Testis (tissue), 5 donors: ENCODE measurements at places on chromosomes 6 and 20. TPM values are rescaled to one million over a fixed set of nuclear protein-coding genes. Genes with fewer than 3 reads are reported as not detected.

DNA sequence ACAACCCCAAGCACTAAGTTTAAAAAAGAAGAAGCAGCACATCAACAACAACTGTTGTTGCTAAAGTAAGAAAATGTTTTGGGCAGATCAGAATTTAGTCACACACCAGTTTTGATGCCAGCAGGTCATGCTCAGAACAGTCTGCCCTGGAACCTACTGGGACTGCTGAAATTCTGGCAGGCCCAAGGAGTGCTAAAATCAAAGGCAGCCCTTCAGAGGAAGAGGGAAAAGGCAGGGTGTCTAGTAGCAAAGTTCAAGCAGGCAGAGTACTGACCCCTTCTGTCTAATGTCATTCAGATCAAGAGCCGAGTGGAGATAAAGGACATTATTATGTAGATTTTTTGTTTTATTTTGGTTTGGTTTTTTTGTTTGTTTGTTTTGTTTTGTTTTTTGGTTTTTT, 96.6 kb upstream of the LOC128125822 start:
- H3K27me3 ChIP-seq = no peaks in the 10 kb centered on the region
- no peaks in the 10 kb centered on the region for H3K36me3 ChIP-seq
- no peak for DNase-seq
- H3K4me3 ChIP-seq = no peak overlapping the region

DNA sequence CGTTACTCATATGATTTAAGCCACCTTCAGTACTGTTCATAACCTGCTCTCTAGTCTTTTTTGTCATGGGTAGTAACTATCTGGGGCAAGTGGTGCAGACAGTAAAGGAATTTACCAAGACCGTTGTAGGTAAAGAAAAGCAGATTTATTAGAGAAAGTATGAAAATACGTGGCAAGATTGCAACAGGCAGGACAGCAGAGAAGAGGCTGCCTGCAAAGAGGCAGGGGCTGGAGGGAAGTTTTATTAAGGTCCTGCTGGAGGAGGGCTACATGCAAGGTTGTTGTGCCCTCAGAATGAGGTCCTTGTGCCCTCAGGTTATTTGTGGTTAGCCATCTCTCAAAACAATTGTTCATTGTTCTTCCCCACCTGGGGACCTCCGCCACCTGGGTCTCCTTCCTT, 444.3 kb downstream of the BCKDHB start:
- no peaks in the 10 kb centered on the region for H3K36me3 ChIP-seq
- H3K4me1 ChIP-seq = no peaks in the 10 kb centered on the region
- H3K4me3 ChIP-seq = no peak overlapping the region
- no peak overlapping the region for H3K27ac ChIP-seq

DNA sequence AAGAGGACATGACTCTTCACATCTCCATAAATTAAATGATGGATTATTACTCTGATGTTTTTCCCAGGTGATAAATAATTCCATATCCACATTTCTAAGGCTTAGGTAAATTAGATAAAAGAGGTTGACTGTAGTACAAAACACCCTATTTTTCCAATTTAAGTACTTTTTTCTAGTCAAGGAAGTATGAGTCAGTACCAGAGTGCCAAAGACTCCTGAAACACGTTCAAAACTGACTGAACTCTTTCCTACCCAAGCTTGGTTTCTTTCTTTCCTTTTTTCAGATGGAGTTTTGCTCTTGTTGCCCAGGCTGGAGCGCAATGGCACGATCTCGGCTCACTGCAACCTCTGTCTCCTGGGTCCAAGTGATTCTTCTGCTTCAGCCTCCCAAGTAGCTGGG, 85.0 kb downstream of the DOK5 start:
- no peaks in the 10 kb centered on the region for H3K4me1 ChIP-seq
- H3K27ac ChIP-seq = no peak overlapping the region
- no peaks in the 10 kb centered on the region for H3K36me3 ChIP-seq

DNA sequence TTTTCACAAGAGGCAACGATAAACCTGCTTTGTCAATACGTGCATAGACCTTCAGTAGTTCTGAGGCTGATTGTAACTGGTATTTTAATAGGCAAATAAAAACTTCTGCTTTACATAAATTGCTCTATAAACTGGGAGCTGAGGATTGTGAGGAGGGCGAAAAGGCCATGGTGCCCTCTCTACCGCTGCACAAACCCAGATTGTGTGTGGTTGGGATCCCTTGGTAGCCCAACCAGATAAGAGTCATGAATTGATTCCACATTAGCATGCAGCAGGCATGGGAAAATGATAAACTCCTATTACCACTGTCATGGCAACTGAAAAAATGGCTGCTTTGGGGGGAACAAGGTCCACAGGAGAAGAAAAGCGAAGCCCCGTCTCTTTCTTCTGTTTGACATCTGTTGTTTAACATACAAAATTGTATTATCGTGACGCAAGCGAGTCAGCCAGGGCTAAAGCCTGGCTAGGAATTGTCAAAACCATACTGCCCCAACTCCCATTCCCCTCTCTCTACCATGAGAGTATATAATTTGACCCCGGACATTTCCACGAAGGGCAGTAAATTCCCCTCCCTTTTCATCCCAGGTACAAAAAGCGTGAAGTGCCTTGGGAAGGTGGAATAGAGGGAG, 157.8 kb upstream of the SALL4 start:
- H3K27ac ChIP-seq = no peak overlapping the region
- no peaks in the 10 kb centered on the region for H3K36me3 ChIP-seq
- H3K4me3 ChIP-seq = no peak overlapping the region

- H3K27ac ChIP-seq = peak overlapping the region; percentile 50
- no peaks in the 10 kb centered on the region for H3K27me3 ChIP-seq
- H3K36me3 ChIP-seq = no peaks in the 10 kb centered on the region
These were observed 21.3 kb downstream of the TNXB start for GRCh38 chr6:32087574-32088486.

DNA sequence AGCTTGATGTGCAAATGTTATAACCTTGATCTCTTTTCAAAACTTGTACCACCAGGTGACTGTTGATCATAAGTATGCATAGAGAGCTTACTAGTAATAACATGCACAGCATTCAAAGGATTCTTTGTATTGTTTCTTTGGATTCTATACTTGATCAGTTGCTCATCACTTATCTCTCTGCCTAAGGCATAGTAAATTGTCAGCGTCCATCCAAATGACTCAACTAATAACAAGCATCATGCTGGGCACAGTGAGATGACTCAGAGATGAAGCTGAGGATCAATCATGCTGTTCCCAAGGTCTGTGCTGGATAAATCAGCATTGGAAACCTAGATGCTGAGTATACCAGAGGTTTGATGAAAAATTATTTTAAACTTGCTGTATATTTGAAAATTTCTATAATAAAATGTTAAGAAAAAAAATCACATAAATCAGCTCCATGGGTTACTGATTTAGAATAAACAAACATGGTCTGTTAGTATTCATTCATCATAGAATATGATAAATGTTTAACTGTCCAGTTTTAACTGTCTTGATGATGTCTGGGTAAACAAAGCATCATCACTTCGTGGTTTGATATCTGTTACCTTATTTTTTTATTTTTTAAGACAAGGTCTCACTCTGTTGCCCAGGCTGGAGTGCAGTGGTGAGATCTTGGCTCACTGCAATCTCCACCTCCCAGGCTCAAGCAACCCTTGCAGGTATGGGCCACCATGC, 45.6 kb upstream of the SGK1 start:
- H3K27me3 ChIP-seq = no peaks in the 10 kb centered on the region
- no peak for DNase-seq
- no peaks in the 10 kb centered on the region for H3K36me3 ChIP-seq
- H3K4me1 ChIP-seq = no peaks in the 10 kb centered on the region
- H3K4me3 ChIP-seq = no peak overlapping the region

- no peak overlapping the region for H3K27ac ChIP-seq
- DNase-seq = no peak
- H3K4me3 ChIP-seq = no peak overlapping the region
- no peaks in the 10 kb centered on the region for H3K27me3 ChIP-seq
These were observed 14.7 kb upstream of the RBBP8NL start for GRCh38 chr20:62441987-62442539.

DNA sequence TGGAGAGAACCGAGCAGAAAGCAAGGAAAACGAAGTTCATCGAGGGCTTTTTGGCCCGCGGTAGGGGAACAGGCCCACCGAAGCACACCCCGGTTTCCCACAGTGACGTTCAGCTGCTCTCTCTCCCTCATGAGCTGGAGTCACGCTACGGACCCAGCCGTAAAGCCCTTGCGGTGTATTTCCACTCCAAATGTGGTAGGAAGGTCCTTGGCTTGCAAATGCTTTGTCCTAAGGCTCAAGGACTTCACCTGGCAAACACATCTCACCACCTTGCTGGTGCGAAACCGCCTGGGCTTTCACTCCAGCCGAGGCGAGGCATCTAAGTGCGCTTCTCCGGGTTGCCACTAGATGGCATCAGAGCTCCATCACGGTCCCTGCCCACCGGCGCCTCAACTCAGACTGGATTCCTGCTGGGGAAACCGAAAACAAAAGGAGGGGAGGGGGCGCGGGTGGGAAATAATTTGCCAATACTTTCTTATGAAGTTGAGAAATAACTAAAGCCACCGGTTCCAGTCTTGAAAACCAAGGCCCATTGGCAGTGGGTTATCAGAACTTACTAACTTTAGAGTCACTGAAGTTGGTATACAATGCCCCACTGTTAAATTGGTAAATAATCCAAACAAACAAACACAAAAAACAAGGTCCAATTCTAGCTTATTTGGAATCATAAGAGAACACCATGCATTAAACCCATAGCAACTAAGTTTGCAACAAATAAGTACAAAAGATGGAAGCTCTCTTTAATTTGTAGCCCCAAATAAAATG, 13.4 kb upstream of the FOXC1 start:
- H3K4me3 ChIP-seq = no peak overlapping the region
- H3K4me1 ChIP-seq = no peaks in the 10 kb centered on the region
- H3K36me3 ChIP-seq = no peaks in the 10 kb centered on the region

DNA sequence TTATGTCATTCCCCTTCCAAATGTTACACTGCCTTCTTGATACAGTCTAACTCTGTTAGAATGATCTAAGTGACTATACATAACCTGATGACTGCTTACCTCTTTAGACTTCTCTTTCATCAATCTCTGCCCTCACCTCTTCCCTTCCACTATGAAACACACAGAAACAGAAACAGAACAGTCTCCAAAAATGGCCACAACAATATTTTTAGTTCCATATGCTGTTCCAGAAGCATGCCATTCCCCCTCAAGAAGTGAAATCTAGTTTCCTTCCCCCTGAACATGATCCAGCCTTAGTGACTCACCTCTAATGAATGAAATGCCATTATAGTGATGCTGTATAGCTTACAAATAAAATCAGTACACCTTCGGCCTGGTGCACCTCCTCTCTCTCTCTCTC, 229.3 kb upstream of the TENT5A start:
- no peaks in the 10 kb centered on the region for H3K36me3 ChIP-seq
- no peaks in the 10 kb centered on the region for H3K27me3 ChIP-seq
- H3K27ac ChIP-seq = no peak overlapping the region
- no peaks in the 10 kb centered on the region for H3K4me1 ChIP-seq

The TXLNB gene
- total RNA-seq = 3.7 TPM

The TINAG gene
- not detected for total RNA-seq

The CDSN gene
- total RNA-seq = 0.06 TPM

The CCND3 gene
- 32.9 TPM for total RNA-seq
